ENCODE measurements at places on chromosomes 4 and X.

- peak; percentile 20 for DNase-seq
These were observed 1.8 kb downstream of the SEPTIN6 start for GRCh38 chrX:119690921-119691716.

GRCh38 chr4:8473198-8473919 lies 32.8 kb downstream of the TRMT44 start:
- no peak for DNase-seq

DNA sequence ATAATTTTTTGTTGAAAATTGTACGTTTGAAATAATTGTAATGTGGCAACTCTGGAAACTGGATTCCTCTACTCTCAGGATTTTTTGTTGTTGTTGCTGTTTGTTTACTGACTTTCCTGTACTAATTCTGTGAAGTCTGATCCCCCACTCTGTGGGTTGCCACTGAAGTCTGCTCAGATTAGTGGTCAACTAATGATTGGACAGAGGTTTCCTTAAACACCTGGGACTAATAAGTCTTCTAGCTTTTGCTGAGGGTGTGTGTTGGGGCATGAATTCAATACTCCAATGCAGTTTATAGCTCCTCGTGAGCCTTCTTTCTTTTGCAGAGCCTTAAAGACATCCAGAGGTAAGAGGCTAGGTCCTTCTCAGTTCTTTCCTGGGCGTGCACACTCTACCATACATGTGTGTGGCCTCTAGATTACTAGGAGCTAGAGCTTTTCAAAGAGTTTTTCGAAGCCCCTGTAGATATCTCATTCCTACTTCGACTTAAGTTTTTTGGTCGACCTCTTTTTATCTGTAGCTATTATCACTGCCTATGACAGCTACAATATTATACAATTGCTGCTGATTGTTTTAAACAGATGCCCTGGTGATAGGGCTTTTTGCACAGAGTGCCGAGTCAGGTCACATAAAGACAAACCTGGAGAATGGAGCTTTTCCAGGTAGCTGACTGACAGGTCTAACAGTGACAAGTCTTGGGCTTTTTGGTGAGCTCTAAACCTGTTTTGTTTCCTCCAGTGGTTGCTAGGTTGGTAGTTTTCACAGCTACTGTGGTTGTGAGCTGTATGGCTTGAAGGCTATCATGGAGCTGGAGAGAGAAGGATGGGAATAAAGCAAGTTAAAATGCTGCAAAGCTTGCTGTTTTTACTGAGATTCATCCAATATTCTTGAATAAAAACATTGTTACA lies 34.0 kb downstream of the BMP2K start:
- DNase-seq, result no peak

GRCh38 chr4:158785718-158786117 lies 16.9 kb downstream of the FNIP2 start:
- DNase-seq, result no peak

Measured in NCI-H1436 treated with DMSO at 0.1 percent for 48 hours (cell line).